Activated naive CD4-positive, alpha-beta T cell treated with anti-CD3 and anti-CD28 coated beads, Interleukin-2, amount 50 U/mL, for 16 hours (primary cell): ENCODE measurements at places on chromosomes 12 and 14.

DNA sequence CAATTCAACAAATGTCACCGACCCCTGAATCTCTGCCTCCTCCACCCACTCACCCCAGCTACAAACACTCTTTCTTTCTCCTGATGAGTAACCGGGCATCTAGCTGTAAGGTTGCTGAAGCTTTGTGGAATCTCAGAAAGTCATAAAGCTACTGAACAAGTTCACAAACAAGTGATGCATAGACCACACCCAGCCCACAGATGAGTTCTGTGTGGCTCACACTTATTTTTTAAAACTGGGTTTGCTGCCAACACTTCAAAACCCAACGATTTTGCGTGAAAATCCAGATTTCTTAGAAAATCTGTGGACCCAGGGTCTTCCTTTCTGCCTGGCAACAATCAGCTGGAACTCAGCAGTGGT lies 96.1 kb downstream of the APAF1 start:
- no peak for DNase-seq

DNA sequence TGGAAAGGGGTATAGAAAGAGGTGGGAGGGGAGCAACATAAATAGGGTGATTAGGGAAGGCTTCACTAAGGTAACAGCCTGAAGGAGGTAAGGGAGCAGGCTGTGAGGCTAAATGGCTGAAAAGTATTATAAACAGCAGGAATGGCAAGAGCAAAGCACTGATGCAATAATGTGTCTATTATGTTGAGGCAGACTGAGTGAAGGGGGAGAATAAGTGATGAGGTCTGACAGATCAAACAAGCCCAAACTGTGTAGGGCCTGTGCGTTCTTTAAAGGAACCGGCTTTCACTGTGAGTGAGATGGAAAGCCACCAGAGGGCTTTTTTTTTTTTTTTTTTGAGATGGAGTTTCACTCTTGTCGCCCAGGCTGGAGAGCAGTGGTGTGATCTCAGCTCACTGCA lies 6.7 kb upstream of the VCPKMT start:
- DNase-seq: no peak

DNA sequence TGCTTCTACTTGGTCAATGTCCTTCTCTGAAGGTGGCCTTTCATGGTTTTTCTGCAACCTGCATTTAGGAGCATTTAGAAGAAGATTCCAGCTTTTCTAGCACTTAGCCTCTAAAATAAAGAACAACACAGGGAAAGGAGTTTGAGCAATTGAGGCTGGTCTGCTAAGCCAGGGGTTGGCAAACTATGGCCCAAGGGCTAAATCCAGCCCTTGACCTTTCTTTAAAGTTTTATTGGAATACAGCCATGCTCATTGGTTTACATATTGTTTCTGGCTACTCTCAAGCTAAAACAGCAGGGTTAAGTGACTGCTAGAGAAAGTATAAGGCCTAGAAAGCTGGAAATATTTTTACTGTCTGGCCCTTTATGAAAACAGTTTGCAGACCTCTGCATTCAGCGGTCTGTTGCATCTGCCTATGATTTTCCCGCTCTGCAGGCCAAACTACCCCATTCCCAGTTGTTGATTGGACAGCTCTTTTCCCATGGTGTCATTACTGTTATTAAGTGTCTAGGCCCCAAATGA lies 39.3 kb downstream of the SPRING1 start:
- DNase-seq: no peak

- no peak for DNase-seq
These were observed 25.6 kb upstream of the TEAD4 start for GRCh38 chr12:2933586-2933985.

GRCh38 chr12:87827638-87828264 lies 201.4 kb downstream of the C12orf50 start:
- DNase-seq: no peak

- DNase-seq: no peak
These were observed 22.3 kb downstream of the B4GALNT3 start for GRCh38 chr12:482061-482460.

- DNase-seq: no peak
These were observed 61.0 kb downstream of the KIAA0586 start for GRCh38 chr14:58488550-58488949.
